Stimulated activated CD4-positive, alpha-beta T cell treated with anti-CD3 and anti-CD28 coated beads, Interleukin-2, amount 100 ng/mL, for 48 hours (primary cell): ENCODE measurements at places on chromosomes 5 and 9.

GRCh38 chr5:82095536-82095935 lies 123.7 kb downstream of the ATG10 start:
- DNase-seq: no peak

DNA sequence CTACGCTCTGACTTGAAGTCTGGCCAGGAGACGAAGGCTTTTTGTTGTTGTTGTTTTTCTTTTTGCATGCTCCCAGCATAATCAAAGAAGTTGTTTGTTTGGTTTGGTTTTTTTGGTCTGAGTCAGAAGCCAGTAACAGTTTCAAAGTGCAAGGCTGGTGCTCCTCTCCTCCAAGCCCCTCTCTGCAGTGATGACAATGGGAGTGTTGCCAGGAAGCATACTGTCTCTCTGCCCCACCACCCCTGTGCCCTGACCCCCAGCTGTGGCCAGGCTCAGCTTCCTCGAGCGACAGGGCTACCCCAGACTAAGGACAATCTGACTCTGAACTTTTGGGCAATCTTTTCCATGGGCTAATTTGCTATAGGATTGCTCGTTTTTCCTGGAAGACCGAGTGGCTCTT lies 173.8 kb upstream of the PITX1 start:
- no peak for DNase-seq

- DNase-seq: no peak
Observed at GRCh38 chr9:102047549-102047948, 309.1 kb upstream of the GRIN3A start.

DNA sequence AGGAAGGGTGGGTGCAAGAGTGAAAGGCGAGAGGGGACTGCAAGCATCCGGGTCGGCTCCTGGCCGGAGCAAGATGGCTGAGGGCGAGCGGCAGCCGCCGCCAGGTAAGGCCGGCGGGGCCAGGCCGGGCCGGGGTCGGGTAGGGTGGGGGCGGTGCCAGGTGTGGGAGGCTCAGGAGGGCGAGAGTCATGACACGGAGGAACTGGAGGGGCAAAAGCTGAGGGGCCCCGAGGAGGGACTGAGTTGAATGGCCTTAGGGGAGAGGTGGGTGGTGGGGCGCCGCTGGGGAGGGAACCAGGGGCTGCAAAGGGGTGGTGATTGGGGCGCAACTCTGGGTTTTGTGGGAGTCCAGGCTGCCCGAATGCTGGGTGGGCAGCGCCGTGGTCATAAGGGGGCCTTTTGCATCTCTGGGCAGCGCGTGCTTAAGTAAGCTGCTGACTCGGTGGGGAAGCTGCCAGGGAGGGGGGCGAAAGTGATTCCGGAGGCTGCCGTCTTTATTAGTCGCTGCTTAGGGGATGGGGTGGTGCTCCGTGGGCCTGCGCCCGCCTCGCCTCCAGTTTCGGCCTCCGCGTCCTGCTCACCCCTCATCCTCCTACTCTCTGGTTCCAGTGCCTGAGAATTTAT lies 425 bp downstream of the PTPA start:
- DNase-seq: no peak

- no peak for DNase-seq
Observed at GRCh38 chr5:473551-474192, 30.7 kb downstream of the EXOC3 start.

GRCh38 chr9:107488375-107489143 lies 1.0 kb downstream of the KLF4 start:
- DNase-seq: no peak

DNA sequence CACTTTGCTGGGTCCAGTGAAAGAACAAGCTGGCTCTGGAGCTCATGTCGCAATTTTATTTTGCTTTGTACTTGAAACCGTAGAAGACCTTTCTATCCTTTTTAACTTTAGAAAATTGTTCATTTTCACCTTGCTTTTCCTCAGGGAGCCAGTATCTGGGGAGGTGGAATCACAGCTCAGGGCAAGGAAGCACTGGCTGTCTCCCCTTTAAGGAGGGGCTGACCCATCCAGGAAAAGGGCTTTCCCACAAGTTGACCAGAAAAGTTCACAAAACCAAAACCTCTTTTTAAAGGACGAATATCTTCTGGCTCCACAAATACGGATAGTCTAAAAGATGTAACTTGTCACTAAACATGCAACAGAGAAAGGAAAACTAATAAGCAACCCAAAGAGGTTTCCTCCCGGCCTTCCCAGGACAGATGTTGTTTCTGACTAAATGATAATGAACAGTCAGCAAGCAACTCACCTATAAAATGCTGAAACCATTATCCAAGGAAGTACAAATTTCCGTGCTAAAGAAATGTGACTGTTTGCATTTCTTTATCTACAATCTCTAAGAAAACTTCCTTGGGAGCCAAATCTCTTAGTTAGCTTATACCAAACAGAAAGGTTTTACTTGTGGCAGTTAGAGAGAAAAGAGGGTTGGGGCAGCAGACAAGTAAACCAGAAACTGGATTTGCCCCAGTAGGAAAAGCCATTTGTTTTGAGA lies 278.2 kb downstream of the PLK2 start:
- no peak for DNase-seq

- no peak for DNase-seq
Observed at GRCh38 chr5:168073991-168074800, 217.2 kb upstream of the WWC1 start.

GRCh38 chr5:178176791-178177190 lies 10.4 kb downstream of the GMCL2 start:
- DNase-seq: no peak

DNA sequence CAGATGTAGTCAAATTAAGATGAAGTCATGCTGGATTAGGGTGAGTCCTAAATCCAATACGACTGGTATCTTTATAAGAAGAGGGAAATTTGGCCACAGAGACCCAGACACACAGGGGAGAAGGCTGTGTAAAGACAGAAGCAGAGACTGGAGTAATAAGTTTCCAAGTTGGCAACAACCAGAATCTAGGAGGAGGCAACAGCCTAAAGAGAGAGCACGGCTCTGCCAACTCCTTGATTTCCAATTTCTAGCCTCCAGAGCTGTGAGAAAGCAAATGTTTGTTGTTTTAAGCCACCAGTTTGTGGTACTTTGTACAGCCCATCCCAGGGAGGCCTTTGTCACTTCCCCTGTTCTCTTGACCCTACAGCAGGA lies 74.4 kb downstream of the ATG10 start:
- DNase-seq: no peak

- DNase-seq: no peak
Observed at GRCh38 chr9:87280421-87280820, 217.2 kb upstream of the DAPK1 start.
